Effector memory CD4-positive, alpha-beta T cell (primary cell): ENCODE measurements at places on chromosomes 3 and 15.

DNA sequence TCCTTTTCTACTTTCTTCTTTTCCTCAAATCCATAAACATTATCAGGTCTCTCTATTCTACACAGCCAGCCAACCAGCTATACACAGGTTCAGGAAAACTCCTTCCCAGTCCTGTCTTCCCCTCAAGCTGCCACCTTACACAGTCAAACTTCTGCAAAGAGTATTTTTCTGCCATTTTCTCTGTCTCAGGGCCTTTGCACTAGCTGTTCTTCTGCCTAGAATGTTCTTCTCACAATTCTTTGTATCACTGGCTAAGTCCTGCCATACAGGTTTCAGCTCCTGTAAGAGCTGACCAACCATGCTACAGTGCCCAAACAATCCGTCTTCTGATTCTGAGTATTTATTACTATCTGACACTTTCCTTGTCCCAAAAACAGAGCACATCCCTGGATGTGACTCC, 278.3 kb upstream of the ICE2 start:
- H3K36me3 ChIP-seq = no peaks in the 10 kb centered on the region
- no peak overlapping the region for H3K27ac ChIP-seq
- no peak overlapping the region for H3K4me3 ChIP-seq
- no peak for DNase-seq
- H3K4me1 ChIP-seq = no peaks in the 10 kb centered on the region
- no peaks in the 10 kb centered on the region for H3K27me3 ChIP-seq

GRCh38 chr15:86743283-86743903, 663.7 kb downstream of the AGBL1 start:
- no peaks in the 10 kb centered on the region for H3K36me3 ChIP-seq
- H3K27me3 ChIP-seq = no peaks in the 10 kb centered on the region
- DNase-seq = peak; percentile 13
- no peak overlapping the region for H3K27ac ChIP-seq
- no peaks in the 10 kb centered on the region for H3K4me1 ChIP-seq
- no peak overlapping the region for H3K4me3 ChIP-seq

DNA sequence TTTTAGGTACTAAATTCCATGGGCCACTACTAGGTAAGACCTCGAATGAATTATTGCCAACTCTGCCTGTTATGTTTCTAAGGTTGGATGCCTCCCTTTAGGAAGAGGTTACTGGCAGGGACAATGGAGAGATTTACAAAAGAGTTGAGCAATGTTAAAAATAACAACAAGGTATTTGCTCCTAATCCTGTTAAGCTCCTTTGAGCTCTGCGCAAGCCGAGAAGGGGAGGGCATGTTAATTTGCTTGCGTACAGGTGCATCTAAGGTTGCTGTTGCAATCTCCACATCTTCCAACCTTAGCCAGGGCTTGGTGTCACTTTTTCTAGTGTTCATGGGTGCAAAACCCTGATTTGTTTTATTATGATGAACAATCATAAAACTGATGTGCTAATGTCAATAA, 161.5 kb upstream of the TPM1 start:
- DNase-seq = no peak
- no peak overlapping the region for H3K27ac ChIP-seq
- no peak overlapping the region for H3K4me3 ChIP-seq
- H3K36me3 ChIP-seq = no peaks in the 10 kb centered on the region
- H3K27me3 ChIP-seq = no peaks in the 10 kb centered on the region
- no peaks in the 10 kb centered on the region for H3K4me1 ChIP-seq

DNA sequence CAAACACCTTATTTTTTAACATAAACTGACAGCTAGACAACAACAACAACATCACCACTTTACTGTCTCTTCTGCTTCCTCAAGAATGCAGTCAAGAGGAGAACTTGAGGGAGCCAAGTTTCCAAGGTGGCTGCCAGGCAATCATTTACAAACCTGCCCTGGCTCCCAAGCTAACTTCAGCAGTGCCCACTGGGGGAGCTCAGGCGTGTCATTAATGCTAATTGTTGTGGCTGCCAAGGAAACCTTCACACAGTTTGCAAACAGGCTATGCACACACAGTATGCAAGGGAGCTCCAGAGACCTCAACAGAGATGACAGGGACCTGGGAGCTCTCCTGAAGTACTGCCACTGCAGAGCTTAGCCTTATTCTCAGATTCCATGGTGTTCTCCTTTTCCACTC, 2.1 kb downstream of the DZIP1L start:
- H3K27me3 ChIP-seq = peaks cover 3% of the 10 kb centered on the region
- no peak overlapping the region for H3K4me3 ChIP-seq
- H3K4me1 ChIP-seq = no peaks in the 10 kb centered on the region

DNA sequence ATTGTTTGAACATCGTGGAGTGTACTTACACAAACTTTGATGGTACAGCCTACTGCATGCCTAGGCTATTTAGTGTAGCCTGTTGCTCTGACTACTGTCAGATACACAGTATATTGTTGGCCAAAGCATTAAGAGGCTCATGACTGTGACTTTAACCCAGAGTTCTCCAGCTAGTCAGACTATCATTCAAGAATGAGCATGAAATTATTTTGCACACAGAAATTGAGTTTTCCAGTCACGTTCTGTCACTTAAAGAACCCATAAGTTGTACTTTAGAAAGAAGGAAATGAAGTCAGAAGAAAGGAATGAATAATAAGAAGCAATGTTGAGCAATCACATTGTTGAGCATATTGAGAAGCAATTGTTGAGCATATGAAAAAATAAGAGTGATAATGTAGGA, 37.6 kb upstream of the SLC22A13 start:
- no peak for DNase-seq
- no peaks in the 10 kb centered on the region for H3K4me1 ChIP-seq
- H3K27me3 ChIP-seq = no peaks in the 10 kb centered on the region
- H3K36me3 ChIP-seq = peaks cover 38% of the 10 kb centered on the region

DNA sequence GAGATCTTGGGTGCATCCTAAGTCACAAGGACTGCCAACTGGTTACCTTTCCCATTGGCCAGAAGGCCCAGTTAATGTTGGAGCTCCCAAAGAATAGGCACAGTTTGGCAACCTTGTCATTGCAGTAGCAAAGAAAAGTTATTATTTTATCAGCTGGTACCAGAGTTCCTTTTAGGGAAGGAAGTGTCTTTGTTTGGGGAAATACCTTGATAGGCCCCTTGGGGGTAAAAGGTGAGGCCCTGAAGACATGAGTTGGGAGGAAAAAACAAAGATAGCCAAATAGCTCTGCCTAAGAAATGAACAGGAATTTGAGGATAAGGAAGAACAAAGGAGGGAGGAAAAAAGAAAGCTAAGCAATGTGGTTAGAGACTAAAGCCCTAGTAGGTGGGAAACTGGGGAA, 85.8 kb downstream of the ANP32A start:
- H3K27ac ChIP-seq = no peak overlapping the region
- H3K27me3 ChIP-seq = no peaks in the 10 kb centered on the region
- DNase-seq = no peak
- H3K4me3 ChIP-seq = no peak overlapping the region

DNA sequence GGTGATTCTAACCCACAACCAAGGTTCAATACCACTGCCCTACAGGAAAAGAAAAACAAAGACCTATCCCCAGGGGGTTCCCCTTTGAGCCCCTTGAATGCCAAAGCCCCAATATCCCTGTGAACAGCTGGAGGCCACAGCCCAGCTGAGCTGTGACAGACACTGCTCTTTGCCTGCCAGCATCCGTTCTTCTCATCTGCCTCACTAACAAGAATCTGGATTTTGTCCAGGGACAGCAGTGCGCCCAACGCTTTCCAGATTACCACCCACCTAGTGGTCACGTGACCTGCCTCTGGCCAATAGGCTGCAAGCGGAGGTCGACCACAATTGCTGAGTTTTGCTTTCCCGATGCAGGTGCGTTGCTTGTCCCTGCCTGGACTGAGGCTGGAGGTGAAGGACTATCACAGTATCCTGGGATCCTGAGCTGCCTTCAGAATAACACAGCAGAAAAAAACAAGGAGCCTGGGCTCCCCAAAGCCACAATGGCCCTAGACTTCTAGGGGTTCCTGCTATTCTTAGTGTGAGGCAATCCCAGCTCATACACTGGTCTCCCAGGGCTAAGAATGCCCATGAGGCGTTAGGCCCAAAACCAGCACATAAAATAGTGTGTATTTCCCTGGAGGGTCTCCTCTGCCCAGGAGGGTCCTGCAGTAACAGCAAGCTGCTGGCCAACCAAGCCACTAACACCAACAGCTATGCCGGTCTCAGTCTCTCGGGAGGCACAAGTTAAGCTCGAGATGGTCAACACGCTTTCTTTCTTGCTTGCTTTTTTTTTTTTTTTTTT, 13.8 kb downstream of the BDH1 start:
- DNase-seq = no peak
- H3K4me3 ChIP-seq = no peak overlapping the region
- no peaks in the 10 kb centered on the region for H3K27me3 ChIP-seq
- H3K36me3 ChIP-seq = peaks cover 20% of the 10 kb centered on the region

- no peak overlapping the region for H3K4me3 ChIP-seq
- H3K36me3 ChIP-seq = no peaks in the 10 kb centered on the region
- no peaks in the 10 kb centered on the region for H3K4me1 ChIP-seq
- no peak overlapping the region for H3K27ac ChIP-seq
Observed at GRCh38 chr3:168714609-168715240, 619.0 kb upstream of the GOLIM4 start.

DNA sequence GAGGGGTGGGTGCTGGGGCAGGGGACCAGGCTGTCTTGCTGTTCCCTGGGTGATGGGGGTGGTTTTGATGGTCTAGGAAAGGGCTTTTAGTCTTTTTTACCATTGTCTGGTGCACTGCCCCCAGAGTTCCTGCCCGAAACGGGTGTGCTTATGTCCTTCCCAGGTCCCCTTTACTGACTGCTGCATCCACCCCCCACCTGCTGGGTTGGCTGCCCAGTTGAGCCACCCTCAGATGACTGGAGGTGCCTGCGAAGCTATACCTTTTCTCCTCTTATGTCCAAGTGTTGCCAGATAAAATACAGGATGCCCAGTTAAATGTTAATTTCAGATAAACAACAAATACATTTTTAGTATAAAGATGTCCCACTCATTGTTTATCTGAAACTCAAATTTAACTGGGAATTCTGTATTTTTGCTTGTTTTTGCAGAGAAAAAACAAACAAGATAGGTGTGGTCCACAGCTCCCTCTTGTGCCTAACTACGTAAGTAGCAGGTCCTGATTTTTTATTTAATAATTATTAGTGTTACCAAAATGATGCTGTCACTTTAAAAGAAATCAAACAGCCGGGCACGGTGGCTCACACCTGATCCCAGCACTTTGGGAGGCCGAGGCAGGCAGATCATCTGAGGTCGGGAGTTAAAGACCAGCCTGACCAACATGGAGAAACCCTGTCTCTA, 6.1 kb upstream of the RPP14 start:
- H3K36me3 ChIP-seq = no peaks in the 10 kb centered on the region
- no peaks in the 10 kb centered on the region for H3K4me1 ChIP-seq
- no peak overlapping the region for H3K27ac ChIP-seq
- no peak for DNase-seq

DNA sequence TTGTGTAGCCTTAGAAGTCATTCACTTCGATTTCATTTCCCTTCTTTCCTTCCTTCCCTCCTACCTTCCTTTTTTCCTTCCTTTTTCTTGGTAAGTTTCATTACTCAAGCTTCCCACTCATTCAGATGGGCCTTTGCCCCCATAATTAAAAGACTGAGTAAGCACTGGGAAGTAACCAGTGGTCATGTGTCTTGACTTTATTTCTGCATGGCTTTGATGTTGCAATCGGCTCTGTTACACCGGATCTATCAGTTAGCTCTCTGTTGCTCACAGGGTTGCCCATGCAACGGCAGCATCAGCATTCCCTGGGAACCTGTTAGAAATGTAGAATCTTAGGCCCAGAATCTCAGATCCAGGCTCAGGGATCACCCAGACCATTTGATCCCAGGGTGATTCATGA, 25.6 kb upstream of the LARS2 start:
- DNase-seq = no peak
- no peak overlapping the region for H3K27ac ChIP-seq
- H3K4me3 ChIP-seq = no peak overlapping the region
- H3K27me3 ChIP-seq = no peaks in the 10 kb centered on the region
- H3K36me3 ChIP-seq = no peaks in the 10 kb centered on the region
- H3K4me1 ChIP-seq = no peaks in the 10 kb centered on the region

DNA sequence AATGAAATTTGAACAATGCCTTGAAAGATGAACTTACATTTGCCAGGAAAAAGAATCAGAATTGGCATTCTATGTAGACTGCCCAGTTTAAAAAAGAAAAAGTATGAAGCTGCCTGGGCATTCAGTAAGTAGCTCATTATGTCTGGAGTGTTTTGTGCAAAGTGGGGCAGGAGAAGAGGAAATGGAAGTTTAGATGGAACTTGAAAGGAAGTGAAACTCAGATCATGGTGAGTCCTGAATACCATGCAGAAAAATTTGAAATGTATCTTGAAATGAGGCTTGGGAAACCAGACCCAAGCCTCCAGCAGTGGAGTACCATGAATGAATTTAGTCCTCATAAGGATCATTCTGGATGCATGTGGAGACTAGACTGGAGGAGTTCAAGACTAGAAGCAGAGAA, 4.8 kb upstream of the MORC1 start:
- H3K27ac ChIP-seq = no peak overlapping the region
- no peak overlapping the region for H3K4me3 ChIP-seq
- no peaks in the 10 kb centered on the region for H3K36me3 ChIP-seq
- no peak for DNase-seq
- H3K27me3 ChIP-seq = no peaks in the 10 kb centered on the region

DNA sequence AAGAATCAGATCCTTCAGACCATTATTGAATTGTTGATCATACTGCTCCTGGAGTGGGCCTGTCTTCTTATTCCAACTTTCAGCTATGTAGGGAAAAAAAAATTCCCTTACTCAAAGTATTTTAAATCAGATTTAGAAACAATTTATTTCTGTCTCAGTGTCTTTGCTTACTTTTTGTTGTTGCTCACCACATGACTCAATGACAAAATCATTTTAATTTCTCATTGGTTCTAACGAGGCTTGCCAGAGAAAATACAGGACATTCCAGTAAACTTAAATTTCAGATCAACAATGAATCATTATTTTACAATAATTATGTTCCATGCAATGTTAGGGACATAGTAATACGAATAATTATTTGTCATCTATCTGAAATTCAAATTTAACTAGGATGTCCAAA, 748.5 kb upstream of the CBLB start:
- no peaks in the 10 kb centered on the region for H3K27me3 ChIP-seq
- H3K4me3 ChIP-seq = no peak overlapping the region
- no peak for DNase-seq
- H3K36me3 ChIP-seq = no peaks in the 10 kb centered on the region
- no peak overlapping the region for H3K27ac ChIP-seq
- H3K4me1 ChIP-seq = no peaks in the 10 kb centered on the region

DNA sequence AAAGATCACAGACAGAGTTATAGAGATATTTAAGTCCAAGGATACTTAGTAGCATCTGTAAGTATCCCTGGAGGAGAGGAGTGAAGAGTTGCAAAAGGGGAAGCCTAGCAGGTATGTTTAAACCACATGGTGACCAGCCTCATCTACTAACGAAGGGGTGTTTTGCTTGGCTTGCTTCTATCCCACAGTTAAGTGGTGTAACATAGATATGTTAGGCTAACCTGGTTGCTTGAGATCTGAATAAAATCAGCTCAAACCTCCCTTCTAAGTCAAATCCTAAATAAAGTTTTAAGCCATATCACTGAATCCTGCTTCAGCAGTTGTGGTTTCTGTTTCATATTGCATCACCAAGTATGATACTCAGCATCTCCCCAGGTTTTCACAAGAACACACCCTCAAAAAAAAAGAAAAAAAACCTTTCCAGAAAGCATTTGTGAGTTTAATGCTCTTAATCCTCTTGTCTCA, 880.2 kb downstream of the ROBO1 start:
- no peaks in the 10 kb centered on the region for H3K4me1 ChIP-seq
- no peaks in the 10 kb centered on the region for H3K36me3 ChIP-seq
- DNase-seq = no peak
- H3K4me3 ChIP-seq = no peak overlapping the region
- no peak overlapping the region for H3K27ac ChIP-seq

- DNase-seq = no peak
- no peaks in the 10 kb centered on the region for H3K27me3 ChIP-seq
- H3K4me1 ChIP-seq = no peaks in the 10 kb centered on the region
- H3K4me3 ChIP-seq = no peak overlapping the region
- H3K27ac ChIP-seq = no peak overlapping the region
- H3K36me3 ChIP-seq = no peaks in the 10 kb centered on the region
Observed at GRCh38 chr3:131744765-131745164, 242.0 kb upstream of the MRPL3 start.
